T-cell (primary cell): ENCODE measurements at places on chromosomes 12 and 14. TPM values are rescaled to one million over a fixed set of nuclear protein-coding genes. Genes with fewer than 3 reads are reported as not detected.

The HRK gene
- total RNA-seq: 0.26 TPM

DNA sequence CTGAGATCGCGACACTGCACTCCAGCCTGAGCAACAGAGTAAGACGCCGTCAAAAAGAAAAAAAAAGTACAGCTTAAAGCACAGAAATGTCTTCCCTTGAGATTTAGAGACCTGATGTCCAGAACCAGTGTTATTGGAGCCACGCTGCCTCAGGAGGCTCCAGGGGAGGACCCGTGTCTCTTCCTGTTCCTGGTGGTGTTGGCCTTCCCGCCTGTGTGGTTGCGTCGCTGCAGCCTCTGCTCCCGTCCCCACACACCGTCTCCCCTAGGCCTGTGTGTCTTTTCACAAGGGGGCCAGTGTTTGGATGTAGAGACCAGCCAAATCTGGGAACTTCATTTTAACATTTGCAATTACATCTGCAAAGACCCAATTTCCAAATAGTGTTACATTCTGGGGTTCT, 8.6 kb upstream of the FBRSL1 start:
- no peak overlapping the region for H3K4me3 ChIP-seq
- H3K27me3 ChIP-seq: no peaks in the 10 kb centered on the region
- DNase-seq: no peak
- no peak overlapping the region for H3K27ac ChIP-seq
- peaks cover 27% of the 10 kb centered on the region for H3K4me1 ChIP-seq

- H3K36me3 ChIP-seq: no peaks in the 10 kb centered on the region
- no peaks in the 10 kb centered on the region for H3K4me1 ChIP-seq
- no peaks in the 10 kb centered on the region for H3K27me3 ChIP-seq
- DNase-seq: no peak
- H3K27ac ChIP-seq: no peak overlapping the region
Measured at GRCh38 chr14:54638135-54638446, 71.2 kb downstream of the SAMD4A start.

The CARMIL3 gene
- 0.59 TPM for total RNA-seq

The CMA1 gene
- not detected for total RNA-seq

DNA sequence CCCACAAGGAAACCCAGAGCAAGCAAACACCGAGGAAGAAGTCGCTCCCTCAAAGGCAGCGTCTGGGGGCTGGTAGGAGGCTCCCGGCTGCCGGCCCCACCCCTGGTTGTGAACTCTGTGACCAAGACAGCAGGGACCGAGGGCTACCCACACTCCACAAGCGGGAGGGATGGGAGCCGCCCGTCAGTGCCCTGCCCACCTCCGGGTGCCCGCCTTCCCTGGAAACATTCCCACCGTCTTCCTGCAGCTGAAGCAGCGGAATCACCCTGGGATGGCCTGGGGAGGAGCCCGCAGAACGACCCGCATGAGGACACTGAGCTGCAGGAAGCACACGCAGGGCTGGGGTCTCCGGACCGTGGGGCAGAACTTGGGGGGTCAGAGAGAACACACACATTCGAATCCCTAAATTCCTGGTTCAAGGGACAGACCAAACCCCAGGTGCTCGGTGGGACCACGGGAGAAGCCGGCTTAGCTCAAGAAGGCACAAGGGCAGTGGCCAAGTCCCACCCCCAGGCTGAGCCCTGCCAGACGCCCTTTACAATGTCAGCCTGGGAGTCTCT, 33.5 kb upstream of the C14orf180 start:
- DNase-seq: no peak
- H3K27ac ChIP-seq: no peak overlapping the region
- peaks cover 2% of the 10 kb centered on the region for H3K27me3 ChIP-seq
- no peak overlapping the region for H3K4me3 ChIP-seq
- no peaks in the 10 kb centered on the region for H3K4me1 ChIP-seq

The CEBPE gene
- 0.33 TPM for total RNA-seq

GRCh38 chr12:58086006-58086405, 144.6 kb downstream of the ATP23 start:
- H3K36me3 ChIP-seq: no peaks in the 10 kb centered on the region
- no peaks in the 10 kb centered on the region for H3K4me1 ChIP-seq
- H3K4me3 ChIP-seq: no peak overlapping the region
- peaks cover 8% of the 10 kb centered on the region for H3K27me3 ChIP-seq
- H3K27ac ChIP-seq: no peak overlapping the region

DNA sequence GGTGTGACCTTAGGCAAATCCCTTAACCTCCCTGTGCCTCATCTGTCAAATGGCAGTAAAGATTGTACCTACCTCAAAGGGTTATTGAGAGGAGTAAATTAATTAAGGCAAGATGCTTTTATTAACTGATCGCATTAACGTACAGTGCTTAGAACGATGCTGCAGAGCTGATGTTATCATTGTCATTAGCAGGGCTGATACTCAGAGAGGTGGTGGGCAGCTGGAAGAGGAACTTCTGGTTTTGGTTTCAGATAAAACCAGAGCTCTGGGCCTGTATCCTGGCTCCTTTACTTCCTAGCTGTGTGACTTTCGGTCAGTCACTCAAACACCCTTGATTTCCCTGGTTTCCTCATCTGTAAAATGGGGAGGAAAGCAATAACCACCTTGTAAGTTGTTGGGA, 55.1 kb downstream of the CALM1 start:
- no peaks in the 10 kb centered on the region for H3K4me1 ChIP-seq
- no peaks in the 10 kb centered on the region for H3K36me3 ChIP-seq
- no peak overlapping the region for H3K4me3 ChIP-seq
- no peaks in the 10 kb centered on the region for H3K27me3 ChIP-seq
- no peak for DNase-seq
- no peak overlapping the region for H3K27ac ChIP-seq
